ENCODE measurements at places on chromosomes 16 and 17. TPM values are rescaled to one million over a fixed set of nuclear protein-coding genes. Genes with fewer than 3 reads are reported as not detected.

Gene RNF222
- not detected for total RNA-seq

Gene GLIS2
- total RNA-seq: 31.4 TPM

Gene WSB1
- total RNA-seq: 94.1 TPM

Gene RTN4RL1
- total RNA-seq: 0.32 TPM

Gene FAM83G
- 2.5 TPM for total RNA-seq

Gene KCNJ18
- not detected for total RNA-seq

Gene ULK2
- 14.0 TPM for total RNA-seq

DNA sequence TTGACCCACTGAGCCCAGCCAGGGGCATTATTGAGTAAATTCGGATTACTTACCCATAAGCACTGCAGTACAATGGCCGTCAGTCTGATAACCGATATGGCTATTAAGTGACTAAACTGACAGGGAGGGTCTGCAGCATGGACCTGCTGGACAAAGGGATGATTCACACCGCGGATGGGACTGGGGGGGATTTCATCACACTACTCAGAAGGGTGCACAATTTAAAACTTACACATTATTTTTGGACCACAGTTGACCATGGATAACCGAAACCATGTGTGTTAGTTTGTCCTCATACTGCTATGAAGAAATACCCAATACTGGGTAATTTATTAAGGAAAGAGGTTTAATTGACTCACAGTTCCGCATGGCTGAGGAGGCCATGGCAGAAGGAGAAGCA lies 106.5 kb downstream of the ABCC6 start:
- DNase-seq: no peak

GRCh38 chr16:85385463-85386331 lies 227.4 kb upstream of the GSE1 start:
- DNase-seq: peak; percentile 66

DNA sequence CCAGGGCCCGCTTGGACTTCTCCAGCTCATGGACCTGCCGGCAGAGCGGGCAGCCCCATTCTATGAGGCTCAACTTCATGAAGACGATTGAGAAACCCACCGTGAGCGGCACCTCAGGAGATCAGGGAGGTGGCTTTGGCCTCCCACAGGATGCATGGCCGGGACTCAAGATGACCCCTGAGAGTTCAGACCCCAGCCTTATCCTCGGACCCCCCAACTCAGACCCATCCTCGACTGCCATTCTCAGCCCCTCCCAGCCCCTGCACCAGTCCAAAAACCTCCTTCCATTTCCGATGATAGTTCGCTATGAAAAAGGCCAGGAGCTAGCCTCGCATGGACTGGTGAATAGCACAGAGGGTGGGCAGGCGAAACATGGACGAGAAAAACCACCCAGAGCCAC lies 71.0 kb downstream of the NDE1 start:
- DNase-seq: no peak

GRCh38 chr17:1060991-1061390 lies 64.1 kb downstream of the TIMM22 start:
- DNase-seq: no peak

GRCh38 chr16:57592591-57593003 lies 35.8 kb upstream of the ADGRG1 start:
- DNase-seq: no peak

- no peak for DNase-seq
Observed at GRCh38 chr17:48584223-48584741, 5.8 kb downstream of the HOXB3 start.

DNA sequence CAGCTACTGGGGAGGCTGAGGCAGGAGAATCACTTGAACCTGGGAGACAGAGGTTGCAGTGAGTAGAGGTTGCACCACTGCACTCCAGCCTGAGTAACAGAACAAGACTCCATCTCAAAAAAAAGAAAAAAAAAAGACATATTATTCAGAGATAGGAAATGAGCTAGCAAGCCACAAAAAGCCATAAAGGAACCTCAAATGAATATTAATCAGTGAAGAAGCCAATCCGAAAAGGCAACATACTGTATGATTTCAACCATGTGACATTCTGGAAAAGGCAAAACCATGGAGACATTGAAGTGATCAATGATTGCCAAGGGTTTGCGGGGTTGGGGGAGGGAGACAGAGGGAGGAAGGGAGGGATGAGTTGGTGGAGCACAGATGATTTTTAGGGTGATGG lies 8.4 kb upstream of the EXOC7 start:
- no peak for DNase-seq

DNA sequence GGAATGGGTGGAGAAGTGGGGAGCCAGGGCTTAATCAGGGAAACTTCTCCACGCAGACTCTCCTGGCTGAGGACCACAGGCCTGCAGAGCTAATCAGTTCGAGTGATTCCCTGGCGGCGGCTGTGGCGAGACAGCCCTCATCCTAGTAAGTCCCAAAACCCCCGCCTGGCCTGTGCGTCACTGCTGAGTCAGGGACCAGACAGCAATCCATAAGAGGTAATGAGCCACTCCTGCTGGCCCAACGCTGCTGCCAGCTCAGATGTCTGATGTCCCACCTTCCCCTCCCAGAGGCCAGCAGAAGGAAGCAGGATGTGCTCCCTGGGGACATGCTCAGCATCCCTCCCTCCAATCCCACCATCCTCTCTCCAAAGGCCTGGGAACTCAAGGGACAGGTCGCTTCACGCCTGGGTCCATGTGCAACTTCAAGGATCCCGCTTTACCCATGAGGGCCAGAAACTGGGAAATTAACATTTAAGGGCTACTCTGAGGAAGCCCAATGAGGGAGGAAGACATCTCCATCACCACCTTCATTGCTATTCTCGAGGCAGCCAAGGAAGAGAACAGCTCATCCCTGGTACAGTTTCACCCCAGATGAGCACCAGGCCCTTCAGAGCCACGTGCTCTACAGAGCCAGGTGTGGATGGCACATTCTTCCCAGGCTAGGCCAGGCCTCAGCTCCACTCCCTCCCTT lies 7.9 kb downstream of the ACLY start:
- DNase-seq: no peak

All from cardiac septum (tissue), 1 donor.